ENCODE measurements at places on chromosomes 13 and 19. TPM values are rescaled to one million over a fixed set of nuclear protein-coding genes. Genes with fewer than 3 reads are reported as not detected.

The UBE2L5 gene
- polyA plus RNA-seq: 0.30 TPM

The PSENEN gene
- polyA plus RNA-seq: 66.3 TPM

The SHC2 gene
- 26.8 TPM for polyA plus RNA-seq

The SHD gene
- 2.0 TPM for polyA plus RNA-seq

GRCh38 chr19:23440207-23440606 is 44.9 kb upstream of the ZNF91 start:
- no peak for DNase-seq

DNA sequence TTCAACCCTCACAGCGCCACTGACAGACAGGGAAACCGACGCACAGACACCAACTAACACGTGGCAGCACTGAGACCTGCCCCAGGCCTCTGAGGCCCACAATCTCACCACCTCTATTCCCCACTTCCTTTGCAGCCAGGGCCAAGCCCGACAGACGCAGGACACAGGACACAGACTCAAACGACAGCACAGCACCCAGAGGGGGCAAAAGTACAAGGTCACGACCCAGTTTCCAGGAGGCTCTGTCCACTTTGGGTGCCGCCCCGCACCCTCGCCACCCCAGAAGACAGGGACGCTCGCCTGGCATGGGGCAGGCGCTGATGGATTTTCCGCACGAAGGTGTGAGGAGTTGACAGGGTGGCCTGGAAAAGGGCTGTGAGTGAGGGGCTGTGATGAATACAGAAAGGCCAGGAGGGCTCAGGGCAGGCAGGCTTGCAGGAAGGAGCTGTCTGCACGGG is 48.8 kb downstream of the MLLT1 start:
- no peak for DNase-seq

- no peak for DNase-seq
Observed at GRCh38 chr13:49238621-49239020, 9.1 kb upstream of the CDADC1 start.

DNA sequence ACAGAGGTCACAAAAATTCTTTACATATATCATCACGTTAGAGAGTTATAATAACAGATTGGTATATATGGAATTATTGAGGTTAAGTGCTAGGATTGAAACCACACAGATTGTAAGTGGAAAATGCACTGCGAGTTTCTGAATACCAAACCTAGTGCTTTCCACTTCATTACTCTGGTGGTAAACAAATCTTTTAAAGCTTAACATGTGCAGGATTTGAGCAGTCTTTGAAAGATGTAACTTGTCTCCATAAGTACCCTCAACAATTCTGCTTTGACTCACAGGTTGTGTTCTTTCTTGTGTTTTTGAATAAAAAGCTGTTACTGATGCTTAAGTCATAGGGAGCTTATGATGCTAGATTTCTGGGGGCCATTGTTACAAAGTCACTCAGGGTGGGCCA is 314.7 kb upstream of the DACH1 start:
- DNase-seq: no peak

DNA sequence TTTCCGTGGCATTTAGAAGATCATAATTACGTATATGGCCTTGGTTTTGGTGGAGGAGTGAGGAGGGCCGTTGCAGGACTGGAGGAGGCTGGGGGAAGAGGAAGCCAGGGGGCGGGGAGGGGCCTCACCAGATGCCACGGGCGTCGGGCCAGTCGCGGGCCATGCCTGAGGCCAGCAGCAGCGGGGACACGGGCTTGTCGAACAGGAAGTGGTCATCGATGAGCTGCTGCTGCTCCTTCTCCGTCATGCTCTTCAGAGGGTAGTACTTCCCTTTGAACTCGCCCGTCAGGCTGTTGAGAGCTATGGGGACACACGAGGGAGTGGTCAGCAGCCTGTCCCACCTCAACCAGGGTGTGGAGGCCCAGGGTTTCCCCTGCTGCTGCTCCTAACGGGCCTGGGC is 11.1 kb downstream of the CKM start:
- DNase-seq: no peak

DNA sequence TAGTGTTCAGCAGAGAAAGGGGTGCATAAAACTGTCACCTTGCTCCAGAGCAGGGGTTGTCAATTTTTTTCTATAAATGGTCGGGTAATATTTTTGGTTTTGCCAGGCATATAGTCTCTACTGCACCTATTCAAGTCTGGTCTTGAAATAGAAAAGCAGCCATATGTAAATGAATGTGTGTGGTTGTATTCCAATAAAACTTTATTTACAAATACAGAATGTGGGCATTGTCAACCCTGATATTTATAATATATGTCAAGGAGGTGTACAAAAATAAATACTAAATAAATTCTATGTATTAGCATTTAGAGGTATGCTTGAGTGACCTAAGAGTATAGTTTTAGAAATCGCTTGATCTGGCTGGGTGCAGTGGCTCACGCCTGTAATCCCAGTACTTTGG is 97.6 kb upstream of the SPRY2 start:
- no peak for DNase-seq

All from right renal pelvis (tissue), 4 donors.